ENCODE measurements at places on chromosomes 5 and 9.

DNA sequence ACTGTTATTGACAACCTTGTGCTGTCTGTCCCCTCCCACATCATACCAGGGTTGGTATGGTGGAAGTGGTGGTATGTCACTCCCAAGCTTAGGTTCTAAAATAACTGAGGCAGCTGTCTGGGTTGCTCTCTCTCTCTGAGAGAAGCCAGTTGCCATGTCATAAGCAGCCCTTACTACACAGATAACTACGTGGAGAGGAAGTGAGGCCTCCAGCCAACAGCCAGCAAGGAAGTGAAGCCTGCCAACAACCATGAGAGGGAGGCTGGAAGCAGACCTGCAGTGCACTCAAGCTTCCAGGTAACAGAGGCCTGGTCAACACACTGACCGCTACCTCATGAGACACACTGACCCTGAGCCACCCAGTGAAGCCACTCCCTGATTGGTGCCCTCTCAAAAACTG is 18.6 kb downstream of the CTNNAL1 start:
- DNase-seq: no peak

DNA sequence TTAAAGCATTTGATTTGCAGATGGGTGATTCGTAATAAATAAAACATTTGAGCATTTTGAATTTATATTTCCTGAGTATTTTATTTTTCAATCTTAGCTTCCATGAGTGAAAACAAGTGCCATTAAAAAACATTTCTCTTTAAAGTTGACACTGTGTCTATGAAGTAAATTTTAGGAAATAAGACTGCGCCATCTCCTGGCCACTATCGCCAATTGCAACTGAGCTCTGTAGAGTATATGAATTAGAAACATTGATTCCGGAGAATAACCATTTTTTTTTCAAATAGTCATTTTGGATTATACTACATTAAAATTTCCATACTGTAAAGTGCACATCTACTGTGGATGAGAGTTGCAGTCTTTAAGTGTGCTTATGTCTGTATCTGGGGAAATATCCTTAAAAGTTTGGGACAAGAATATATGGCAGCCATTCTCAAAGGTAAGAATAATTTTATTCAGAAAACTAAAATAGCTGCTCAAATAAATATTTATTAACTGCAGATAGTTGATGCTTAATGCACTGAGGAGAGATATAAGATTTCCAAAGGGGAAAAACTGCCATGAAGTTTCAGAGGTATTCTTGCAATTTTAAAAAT is 5.9 kb downstream of the DMRTA1 start:
- no peak for DNase-seq

DNA sequence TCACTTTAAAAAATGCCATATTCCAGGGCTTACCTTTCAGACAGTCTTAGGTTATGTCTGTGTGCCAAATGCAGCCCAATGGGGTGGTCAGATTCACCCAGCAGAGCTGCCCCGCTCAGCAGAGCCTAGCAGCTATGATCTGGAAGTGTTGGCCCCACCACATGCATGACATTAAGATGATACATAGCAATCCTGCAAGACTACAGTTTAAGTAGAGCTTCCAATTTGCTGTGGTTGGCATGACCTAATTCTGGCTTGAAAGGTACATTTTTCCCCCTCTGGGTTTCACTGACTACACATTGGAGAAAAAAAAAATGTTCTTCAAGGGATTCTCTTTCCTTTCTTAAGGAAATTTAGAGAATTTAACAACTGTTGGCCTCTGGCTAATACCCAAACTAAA is 22.5 kb downstream of the MEF2C start:
- no peak for DNase-seq

- no peak for DNase-seq
Measured at GRCh38 chr5:38994324-38994927, 79.8 kb downstream of the RICTOR start.

DNA sequence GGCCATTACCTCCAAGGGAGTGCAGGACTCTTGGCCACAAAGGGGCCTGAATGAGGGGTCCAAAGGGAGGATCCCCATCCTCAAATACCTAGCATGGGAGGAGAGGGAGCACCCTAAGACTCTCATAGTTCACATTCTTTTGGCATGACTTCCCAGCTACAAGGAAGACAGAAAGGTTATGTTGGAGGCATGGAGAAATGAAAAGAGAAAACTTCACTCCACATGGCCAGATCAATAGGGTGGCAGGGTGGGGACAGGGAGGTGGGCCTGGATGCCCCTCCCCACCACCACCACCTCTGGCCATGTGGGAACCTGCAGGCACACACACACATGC is 97.6 kb downstream of the PAX5 start:
- no peak for DNase-seq

DNA sequence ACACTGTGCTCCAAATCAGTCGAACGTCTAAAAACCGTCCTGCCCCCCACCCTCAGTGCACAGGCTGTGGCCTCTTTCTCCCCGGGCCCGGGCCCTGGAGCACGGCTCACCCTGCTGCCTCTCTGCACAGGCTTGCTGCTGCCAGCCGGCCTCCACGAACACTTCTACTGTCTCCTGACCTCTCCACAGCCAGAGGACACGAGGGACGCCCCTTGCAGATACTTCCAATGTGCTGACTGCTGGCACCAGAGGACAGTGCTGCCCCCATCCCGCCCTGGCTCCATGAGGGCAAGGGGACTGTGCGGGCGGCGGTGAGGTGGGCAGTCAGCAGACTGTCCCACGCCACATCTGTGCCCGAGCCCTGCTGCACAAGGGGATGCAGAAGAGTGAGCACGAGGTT is 174.8 kb downstream of the COL23A1 start:
- DNase-seq: no peak

DNA sequence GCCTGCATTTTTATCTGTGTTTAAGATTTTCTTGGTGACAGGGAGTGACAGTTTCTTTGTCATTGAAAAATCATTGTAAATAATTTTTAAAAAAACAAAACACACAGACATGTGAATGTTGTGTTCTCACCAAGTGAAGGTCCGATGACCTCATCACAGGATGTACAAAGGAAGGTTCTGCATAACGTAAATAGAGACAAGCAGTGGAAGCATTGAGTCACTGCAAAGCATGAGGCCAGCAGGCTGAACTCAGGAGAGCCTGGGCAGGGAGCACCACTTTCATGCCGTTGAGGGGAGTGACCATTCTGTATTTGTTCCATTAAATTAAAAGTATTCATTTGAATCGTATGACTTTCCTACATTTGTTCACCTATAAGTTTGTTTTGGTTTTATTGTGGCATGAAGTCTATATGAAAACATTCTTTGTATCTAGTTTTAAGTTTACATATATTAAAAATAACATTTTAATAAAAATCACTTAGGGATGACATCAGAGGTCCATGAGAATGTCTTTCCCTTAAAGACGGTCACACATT is 70.4 kb upstream of the TLE1 start:
- DNase-seq: no peak

DNA sequence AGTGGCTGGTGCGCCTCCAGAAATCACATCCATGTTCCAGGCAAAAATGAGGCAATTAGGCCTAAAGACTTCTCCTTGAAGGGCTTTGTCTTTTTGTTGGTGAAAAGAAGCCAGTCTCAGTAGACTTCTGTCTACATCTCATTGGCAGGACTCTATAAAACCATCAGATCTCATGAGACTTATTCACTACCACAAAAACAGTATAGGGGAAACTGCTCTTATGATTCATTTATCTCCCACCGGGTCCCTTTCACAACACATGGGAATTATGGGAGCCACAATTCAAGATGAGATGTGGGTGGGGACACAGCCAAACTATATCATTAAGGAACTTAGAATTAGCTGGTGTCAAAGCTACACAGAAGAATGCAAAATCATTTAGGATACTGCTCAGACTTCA is 77.7 kb upstream of the SNX2 start:
- DNase-seq: no peak

DNA sequence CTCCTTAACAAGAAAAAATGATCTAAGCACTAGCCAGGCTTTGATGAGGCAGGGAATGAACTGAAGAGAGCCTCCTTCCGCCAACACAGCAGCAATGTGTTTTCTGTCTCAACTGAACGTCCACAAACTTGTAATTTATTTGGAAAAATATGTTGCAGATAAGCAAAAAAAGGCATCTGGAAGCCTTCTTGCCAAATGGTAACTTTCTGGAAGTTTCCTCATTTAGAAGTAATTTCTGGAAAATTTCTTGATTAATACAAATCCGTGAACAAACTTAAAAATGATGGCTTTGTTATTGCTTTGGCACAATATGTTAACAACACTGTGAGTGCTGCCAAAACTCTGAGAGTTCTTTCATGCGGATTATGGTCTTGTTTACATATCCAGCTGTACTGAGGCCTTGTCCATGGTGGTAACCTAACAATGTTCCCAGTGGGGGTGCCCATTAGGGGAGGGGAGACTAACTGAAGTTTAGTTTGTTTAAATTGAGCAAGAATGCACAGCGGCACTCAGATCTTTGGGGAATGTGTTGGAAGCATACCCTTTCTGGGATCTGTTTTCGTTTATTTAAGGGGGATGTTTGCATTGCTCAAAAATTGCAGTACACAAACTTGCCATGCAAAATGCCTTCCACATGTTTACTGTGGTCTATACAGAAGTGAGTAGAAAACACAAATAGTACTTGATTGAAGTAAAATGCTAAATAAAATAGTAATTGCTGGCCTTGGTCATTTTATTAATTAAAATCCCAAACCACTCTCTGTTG is 334.7 kb downstream of the NR2F1-AS1 start:
- DNase-seq: no peak

- no peak for DNase-seq
Measured at GRCh38 chr9:99035313-99035712, 69.6 kb upstream of the TGFBR1 start.

Measured in anterior cingulate cortex (tissue), 58 donors.